CD4-positive, alpha-beta T cell treated with Interleukin-6 at 100 ng/mL for 8 hours (primary cell): ENCODE measurements at places on chromosomes 2 and 18.

DNA sequence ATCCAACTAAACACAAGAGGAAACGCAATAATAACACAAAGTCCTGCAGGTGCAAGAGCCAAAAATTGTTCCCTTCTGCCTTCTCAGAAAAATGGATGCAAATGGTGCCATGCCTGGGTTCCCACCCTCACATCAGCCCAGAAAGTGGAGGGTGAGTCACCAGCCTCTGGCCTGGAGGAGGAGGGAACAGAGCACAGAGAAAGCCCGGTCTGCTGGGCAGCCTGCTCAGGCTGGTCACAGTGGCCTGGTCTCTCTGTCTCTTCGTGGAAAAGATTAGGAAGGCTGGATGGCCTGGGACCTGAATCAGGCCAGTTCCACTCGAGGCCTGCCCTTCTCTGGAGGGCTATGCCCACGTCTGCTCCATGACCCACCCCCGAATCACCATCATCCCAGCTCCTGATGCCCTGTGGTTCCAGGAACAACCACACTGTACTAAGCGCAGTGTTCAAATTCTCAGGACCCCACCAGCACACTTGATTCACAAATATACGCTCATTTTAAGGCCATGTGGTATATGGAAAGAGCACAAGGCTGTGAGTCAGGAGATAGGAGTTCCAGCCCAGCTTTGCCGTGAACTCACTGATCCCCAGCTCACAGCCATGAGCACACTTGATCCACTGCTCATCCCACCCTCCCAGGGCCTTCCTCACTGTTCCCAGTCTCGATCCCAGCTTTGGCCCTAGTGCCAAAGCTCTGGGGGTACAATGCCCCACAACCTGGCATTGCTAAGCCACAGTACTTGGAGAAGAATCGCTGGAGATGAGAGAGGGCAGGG lies 82.1 kb downstream of the ZBTB7C start:
- DNase-seq: no peak

- DNase-seq: no peak
Observed at GRCh38 chr2:176114930-176115625, 1.5 kb upstream of the HOXD10 start.

DNA sequence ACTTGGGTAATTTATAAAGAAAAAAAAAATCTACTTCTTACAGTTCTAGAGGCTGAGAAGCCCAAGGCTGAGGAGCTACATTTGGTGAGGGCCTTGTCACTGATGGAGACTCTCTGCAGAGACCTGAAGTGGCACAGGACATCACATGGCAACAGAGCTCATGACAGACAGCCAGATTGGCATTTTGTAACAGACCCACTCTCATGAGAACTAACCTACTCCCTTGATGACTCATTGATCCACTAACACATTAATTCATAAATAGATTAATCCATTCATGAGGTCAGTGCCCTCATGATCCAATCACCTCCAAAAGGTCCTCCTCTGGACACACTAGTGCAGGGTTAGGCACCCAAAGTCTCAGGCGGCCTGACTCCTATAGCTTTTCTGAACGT lies 318.4 kb downstream of the GULP1 start:
- DNase-seq: no peak

DNA sequence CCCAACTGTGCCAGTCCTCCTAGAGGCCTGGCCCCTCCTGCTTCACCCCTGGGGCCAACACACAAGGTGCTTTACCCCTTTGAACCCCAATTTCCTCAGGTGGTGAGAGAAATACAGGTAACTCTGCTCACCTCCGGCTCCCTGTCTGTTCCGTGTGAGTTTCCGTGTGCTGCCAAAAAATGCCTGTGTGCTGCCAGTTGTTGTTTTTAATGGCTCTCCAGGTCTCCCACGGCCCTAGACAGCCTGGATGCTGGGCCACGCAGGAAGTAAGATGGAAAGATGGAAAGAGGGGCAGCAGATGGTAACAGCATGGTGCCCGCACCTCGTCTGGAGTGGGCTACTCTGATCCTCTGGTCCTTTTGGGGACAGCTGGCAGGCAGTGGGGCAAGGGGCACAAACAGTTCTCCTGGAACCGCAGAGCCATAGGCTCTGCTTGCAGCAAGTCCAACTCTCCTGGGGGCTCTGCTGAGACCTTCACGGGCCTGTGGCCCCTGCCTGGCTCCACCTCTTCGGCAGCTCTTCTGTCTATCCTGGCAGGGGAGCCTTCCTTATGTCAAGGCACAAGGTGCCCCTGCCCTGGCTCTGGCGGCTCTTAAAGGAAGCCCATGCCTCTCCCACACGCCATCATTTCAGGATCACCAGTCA lies 4.3 kb upstream of the ARHGEF4 start:
- no peak for DNase-seq

DNA sequence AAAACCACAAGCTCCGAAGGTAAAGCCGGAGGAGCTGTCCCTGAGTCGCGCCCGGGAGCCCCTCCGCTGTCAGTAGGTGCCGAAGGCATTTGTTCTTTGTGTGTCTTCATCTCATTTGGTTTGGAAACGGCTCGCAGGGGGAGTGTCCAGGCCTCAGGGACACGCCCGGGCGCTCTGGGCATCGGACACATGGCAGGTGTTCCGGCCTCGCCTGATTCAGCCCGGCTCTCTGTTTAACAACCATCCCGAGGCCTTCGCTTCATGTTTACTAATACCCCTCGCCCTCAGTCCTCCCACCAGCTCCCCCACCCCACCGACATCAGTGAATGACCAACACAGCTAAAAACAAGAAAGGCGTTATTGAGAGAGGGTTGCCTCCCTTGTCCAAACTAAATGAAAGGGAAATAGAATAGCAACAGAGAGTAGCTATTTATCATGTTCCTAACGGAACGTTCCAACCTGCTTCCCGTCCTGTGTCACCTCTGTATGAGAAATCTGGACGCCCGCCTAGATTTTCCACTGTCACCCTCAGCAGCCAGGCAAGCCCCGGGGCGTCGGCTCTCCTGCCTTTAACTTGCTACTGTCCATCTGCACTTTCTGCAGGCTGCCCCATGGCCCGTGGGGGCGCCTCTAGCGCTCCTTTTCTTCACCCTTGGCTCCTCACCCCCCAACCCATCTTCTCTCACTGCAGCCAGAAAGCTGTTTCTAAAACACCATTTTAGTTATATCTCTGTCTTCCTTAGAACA lies 73.9 kb downstream of the MYCN start:
- no peak for DNase-seq

GRCh38 chr2:162478721-162479129 lies 134.8 kb downstream of the GCA start:
- DNase-seq: no peak

DNA sequence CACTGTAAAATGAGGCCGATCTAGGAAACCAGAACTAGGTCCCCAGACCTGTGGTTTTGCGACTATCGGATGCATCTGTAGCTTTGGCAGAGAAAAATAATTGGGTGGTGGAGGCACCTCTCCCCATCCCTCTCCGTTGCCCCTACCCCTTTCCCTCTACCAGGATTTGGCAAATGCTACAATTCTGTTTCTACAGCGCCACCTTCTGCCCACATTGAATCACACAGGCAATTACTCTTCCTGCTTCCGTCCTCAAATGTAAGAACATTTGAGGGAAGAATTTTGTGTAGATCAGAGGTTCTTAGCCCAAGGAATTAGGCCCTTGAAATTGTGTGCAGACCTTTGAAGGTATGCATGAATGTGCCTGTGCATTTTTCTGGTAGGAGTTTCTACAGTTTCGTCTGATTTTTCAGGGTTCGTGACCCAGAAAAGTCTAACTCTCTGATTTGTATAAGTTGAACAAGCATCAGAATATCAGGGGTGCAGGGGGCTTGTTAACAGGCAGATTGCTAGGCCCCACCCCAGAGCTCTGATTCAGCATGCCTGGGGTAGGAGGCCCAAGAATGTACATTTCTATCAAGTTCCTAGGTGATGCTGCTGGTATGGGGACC lies 11.2 kb downstream of the ATP6V1B1 start:
- peak; percentile 39 for DNase-seq

- DNase-seq: no peak
Observed at GRCh38 chr18:73674125-73674865, 473.3 kb downstream of the FBXO15 start.

GRCh38 chr2:45329045-45329677 lies 281.9 kb downstream of the SRBD1 start:
- no peak for DNase-seq

- peak; percentile 92 for DNase-seq
Observed at GRCh38 chr2:231780909-231781797, at the start of gene PDE6D. PDE6D (minus strand) TSS chr2:231781282; CDS start chr2:231781114, 168 bp downstream.

DNA sequence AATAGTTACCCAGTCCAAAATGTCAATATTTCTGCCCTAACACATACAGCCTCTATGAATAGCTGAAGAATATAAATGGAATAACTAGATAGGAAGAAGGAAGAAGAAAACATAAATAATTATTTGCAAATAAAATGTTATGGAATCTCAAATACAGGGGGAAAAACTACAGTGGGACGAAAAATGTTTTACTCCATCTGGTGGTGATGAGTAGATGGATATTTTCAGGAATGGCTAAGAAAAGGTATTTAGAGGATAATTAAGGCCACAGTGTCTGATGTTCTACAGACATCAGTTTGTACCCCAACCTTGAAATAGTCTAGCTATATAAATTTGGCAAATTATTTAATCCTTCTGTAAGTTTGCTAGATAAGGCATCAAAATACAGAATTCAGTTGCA lies 178.1 kb upstream of the FSHR start:
- DNase-seq: no peak

- no peak for DNase-seq
Observed at GRCh38 chr18:75293591-75293990, 83.0 kb downstream of the TSHZ1 start.

- no peak for DNase-seq
Observed at GRCh38 chr18:45521777-45522176, 93.5 kb upstream of the SLC14A2 start.

GRCh38 chr2:235979037-235979436 lies 189.1 kb downstream of the GBX2 start:
- DNase-seq: no peak

DNA sequence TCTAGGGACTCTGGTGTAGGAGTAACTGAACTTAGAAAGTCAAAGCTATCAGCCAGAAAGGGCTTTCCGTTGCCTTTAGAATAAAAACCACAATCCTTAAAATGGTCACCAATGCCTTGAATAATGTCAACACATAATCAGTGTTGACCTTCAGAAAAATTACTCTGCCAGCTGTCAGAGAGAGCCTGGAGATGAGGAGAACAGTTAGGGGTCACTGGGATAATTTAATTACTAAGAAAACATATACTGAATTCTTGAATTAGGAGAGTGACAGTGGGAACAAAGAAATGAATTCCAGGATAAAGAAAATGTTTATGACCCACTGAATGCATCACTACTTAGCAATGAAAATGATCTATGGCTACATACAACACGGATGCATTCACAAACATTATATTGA lies 23.4 kb upstream of the UGP2 start:
- no peak for DNase-seq

GRCh38 chr2:28717339-28717758 lies 34.3 kb upstream of the PPP1CB start:
- no peak for DNase-seq

- no peak for DNase-seq
Observed at GRCh38 chr2:132911726-132912724, 242.0 kb upstream of the LYPD1 start.

DNA sequence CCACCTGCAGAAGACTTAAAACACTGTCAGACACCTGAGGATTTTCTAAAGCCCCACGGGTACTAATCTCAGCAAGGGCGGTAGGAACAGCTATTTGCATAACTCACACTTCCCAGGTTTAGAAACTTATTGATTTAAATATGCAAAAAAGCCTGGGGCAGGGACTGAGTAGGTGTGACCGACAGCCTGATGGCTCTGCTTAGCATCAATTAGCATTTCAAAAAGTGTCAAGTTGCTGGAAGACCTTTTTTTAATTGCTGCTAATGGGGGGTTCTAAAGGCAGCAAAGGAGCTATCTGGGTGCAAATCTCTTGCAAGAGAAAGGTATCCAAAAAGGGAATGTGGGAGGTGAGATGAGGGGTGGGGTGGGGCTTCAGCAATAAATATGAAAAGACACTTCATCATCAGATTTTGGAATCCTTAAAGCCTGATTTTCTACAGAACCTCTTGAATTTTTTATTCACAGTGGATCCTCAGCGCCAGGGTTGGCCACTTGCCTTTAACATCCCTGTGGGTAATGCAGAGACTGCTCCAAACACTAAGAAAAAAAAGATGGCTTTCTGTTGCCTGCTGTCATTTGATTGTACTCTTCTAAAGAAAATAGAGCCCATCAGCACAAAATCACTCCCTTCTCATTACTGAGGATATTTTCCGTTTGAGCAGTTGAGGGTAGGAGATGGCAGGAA lies 121.1 kb upstream of the RMP24 start:
- no peak for DNase-seq

- no peak for DNase-seq
Observed at GRCh38 chr2:126536605-126537200, 119.3 kb upstream of the GYPC start.

GRCh38 chr18:60861575-60861974 lies 471.7 kb upstream of the CDH20 start:
- DNase-seq: no peak

DNA sequence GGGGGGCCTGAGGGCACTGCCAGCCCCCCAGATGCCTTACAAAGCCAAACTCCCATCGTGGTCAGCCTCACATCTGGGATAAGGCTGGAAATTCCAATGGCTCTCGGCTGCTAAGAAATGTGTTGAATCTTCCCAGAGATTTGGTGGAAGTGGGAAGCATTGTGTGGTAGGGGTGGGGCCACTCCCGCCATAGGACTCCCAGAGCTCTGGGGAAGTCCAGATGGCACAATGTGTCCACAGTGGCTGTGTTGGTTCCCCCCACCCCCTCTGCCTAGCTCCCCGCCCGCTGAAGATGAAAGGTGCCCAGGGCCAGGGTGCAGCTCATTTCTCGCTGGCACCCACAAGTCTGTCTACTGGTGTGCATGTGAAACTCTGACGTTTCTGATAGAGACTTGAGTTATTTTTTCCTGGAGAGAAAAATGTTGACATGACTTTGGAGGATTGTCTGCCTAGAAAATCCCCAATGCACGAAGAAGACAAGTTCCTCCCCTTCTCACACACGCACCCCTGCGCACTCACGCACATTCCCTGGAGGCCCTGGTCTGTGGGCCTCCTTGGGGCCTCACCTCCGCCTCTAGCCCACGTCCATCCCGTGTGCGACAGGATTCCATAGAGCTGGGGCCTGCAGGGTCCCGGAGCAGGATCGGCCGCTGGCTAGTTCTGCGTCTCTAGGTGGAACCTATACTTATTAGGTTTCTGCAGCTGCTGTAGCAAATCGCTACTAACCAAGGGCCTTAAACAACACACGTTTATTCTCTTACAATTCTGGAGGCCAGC lies 199.1 kb downstream of the ZFP36L2 start:
- DNase-seq: no peak

DNA sequence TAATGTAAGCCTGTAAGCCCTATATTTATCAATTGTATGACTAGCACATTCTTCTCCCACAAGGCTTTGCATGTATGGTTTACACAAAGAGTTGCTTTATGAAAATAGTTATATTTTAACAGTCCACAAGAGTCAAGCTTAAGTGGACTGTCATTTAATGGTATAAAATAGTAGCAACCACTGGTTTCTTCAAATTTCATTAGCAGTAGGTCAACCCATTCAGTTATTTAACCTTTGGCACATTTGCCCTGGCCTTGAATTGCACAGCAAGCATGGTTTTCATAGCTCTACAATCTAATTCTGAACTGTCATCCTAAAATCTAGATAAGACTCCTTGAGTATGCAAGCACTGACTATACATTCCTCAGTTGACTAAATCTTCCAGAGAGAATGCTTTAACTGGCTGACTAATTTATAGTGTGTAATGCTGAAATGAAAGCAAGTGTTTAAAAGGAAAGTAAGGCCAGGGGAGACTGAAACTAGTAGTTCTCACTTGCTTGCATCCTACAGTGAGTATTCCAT lies 1.8 kb downstream of the DPP4 start:
- no peak for DNase-seq

- DNase-seq: no peak
Observed at GRCh38 chr2:138035608-138036217, 71.4 kb downstream of the HNMT start.
